Left forelimb (tissue), 1 donor: ENCODE measurements at places on chromosomes 4 and X.

DNA sequence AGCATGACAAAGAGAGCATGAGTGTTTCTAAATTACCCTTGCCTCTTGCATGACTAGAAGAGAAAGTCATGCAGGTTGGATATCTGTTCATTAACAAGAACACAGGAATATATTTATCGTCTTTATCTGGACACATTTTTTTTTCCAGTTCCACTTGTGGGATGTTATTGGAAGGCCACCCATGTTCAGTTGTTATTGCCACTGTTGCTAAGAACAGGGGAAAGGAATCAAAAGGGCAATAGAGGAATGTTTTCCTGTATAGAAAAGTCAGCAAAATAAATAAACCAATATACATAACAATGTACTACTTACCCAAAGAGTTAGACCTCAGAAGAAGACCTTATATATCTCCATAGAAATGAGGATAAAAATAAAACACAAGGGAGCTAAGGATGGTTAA, 270.1 kb downstream of the QDPR start:
- no peak for DNase-seq

DNA sequence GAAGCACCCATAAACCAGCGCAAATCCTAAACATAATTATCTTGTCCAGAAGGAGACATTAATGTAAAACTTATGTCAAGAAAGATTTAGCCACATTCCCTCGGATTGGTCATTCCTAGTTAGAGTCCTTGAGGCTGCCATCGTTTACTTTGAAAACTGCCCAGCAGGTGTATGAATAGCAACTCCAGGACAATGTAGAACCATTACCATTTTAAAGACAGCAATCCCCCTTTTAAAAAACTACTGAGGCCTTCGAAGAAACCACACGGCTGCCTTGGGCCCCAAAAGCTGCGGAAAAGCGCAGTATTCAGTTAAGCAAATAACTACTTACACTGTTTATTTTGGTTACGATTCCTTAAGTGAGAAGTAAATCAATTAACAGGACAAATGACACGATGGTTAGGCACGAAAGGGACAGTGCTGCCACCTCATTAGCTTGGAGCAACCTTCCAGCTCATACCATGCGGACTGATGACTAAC, 822 bp upstream of the SGMS2 start:
- no peak for DNase-seq

GRCh38 chrX:53547668-53548067, 113.5 kb upstream of the HSD17B10 start:
- no peak for DNase-seq

DNA sequence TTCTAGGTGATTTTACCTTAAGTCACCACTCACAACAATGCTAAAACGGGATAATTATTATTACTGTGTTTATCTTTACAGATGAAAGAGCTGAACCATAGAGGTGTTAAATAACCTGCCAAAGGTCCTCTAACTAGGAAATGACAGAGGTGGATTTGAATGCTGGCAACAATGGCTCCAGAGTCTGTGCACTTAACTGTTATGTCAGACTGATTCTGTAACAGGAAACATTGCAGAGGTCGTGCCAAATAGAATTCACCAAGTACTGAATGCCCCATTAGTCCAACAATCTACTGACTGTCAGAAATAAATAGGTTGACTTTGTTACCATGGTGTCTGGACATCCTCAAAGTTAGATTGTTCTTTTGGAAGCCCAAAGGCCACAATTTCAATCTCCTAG, 20.9 kb upstream of the USP27X start:
- DNase-seq = no peak

- DNase-seq = no peak
Measured at GRCh38 chrX:30141966-30142365, 73.4 kb upstream of the MAGEB2 start.

GRCh38 chr4:154492288-154492687, 689 bp upstream of the DCHS2 start:
- no peak for DNase-seq

GRCh38 chrX:103398421-103398864, 22.1 kb downstream of the BEX3 start:
- no peak for DNase-seq

- no peak for DNase-seq
Measured at GRCh38 chrX:142214081-142214480, 9.0 kb upstream of the MAGEC2 start.

DNA sequence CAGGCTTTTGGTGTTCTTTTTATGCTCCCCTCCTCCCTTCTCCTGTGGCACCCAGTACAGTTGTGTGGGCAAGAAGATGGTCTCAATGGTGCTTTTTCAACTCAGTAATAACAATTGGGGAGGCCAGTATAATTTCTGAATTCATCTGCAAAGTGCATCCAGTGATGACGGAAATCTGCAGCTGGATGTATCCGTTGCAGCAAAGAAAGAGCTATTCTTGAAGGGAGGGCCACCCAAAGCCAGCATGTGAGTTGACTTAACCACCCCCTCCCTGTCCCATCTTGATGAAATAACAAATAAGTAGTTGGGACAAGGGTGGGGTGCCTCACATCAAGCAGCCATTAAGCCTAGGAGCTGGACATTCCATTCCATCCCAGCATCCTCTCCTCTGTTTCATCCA, 30.7 kb downstream of the TSC22D3 start:
- DNase-seq = no peak

DNA sequence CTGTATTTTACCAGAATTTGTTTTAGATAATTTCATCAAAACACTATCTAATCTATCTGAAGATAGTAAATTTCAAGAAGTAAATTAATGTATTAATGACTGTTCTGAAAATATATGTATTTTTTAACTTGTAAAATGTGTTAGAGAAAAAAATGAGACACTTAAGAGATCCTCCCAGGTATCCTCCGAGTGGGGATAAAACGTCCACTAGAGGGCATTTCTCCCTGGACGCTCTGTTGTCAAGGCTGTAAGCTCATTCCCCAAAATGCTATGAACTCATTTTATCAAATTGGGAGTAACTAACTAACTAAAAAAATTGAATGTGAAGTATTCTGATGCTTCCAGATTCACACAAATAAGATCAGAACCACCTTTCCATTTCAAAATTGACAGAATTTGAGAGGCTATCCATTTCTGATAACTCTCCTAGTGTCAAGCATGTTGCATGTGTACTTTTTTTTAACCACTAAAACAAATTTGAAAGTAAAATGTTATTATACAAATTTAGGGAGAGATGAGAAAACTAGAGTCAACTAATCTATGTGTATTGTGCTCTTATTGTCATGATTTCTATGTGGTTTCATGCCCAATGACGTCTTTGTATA, 337.3 kb upstream of the HS3ST1 start:
- DNase-seq = no peak

DNA sequence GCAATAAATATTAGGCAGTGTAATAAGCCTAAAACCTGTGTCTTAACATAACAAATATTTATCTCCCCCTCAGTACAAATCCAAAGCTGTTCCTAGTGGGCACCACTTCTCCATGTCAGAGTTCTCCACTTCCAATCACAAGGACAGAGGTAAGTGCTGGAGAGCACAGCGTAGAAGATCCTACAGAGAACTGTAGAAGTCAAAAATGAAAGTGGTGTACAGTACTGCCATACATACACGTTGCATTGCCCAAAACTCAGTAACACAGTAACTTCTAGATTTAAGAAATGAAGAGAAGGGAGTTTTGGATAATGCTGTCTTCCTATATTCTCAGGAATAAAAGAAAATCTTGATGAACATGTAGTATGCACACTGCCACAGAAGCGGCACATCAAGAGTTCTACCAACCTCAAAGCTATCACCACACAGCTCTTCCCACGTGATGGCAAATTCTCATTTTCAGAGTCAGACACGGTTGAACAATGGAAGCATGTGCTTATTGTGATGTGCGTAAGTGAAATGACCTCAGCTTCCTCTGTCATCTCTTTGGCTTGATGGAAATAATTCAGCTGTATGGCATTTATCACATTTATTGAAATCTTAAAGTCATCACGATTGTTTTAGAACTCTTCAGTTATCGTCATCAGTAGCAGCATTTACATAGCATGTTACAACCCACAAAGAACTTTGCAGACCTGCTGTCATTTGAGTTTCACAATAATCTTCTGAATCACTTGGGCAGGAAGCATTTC, 27.1 kb upstream of the SPANXN4 start:
- DNase-seq = no peak

DNA sequence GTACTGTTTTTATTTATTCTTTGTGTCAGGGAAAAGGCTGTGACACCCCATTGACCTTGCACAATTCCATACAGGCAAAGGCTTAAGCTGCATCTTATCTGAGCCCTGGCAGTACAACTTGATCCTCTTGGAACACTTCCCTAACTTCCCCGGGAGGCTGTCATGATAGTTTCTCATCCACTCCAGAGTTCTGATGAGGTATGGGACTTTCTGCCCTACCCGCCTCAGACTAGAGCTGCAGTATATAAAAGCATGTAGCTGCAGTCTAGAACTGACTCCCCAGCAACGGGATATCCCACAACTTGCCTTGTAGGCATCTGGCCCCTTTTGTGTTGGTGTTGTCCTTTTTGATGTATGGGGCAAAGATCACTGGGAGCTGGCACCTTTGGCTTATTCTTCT, 72.7 kb downstream of the FNIP2 start:
- no peak for DNase-seq

GRCh38 chrX:69216446-69216845, 51.2 kb upstream of the PJA1 start:
- no peak for DNase-seq

DNA sequence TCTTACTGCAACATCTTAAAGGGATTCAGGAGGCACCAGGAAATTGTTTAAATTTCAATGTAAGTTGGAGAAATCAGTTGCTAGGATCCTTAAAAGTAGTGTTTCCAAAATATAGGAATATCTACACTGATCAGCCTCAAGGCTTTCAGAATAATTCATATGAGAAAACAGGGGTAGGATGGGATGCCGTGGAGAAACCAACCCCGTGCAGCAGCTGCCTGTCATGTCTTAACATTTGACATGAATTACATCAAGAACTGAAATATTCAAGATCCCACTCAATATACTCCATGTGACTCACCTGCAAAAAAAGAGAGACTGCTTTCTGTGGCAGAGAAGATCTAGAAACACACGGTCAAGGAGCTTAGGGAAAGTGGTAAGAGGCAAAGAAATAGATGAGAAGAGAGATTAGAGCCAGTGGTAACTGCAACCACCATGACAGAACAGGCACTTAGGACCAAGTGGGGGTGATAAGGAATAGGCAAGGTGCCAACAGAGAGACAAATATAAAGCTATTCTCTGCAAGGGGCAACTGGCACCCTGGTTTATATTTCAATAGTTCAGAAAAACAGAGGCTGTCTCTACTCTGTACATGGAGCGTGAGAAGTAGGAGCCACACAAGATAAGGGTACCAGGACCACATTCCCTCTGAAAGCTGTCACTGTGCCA, 64.0 kb downstream of the SLC39A8 start:
- DNase-seq = no peak

DNA sequence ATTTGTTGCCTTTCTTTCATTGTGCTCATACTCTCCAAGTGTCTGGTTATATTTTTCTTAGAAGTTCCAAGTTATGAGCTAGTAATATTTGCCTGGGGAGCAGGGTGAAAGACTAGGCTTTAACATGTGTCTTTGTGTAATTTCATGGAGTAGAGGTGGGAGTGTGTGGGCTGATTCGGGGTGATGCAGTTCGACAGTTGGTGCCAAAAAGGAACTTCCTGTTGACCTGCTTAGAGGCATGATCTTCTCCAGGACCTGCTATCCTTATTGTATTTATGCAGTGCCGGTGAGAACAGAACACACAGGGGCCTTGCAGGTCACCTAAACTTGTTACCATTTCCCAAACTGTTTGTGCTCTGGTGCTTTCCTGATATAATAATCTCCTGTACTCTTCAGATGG, 21.2 kb downstream of the USP53 start:
- DNase-seq = no peak

DNA sequence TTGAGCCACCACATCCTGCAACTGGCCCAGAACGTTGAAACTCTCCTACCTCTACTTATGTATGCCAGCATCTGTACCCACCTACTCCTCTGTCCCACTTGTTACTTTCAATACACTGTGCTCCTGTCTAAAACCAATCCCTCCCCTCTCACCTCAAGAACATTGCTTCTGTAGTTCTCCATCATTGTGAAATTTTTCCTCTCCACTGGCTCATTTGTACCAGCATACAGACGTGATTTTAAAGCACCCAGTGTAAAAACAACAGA, 25.5 kb upstream of the USO1 start:
- DNase-seq = no peak

- DNase-seq = no peak
Measured at GRCh38 chrX:100831219-100831946, 11.2 kb downstream of the CSTF2 start.

DNA sequence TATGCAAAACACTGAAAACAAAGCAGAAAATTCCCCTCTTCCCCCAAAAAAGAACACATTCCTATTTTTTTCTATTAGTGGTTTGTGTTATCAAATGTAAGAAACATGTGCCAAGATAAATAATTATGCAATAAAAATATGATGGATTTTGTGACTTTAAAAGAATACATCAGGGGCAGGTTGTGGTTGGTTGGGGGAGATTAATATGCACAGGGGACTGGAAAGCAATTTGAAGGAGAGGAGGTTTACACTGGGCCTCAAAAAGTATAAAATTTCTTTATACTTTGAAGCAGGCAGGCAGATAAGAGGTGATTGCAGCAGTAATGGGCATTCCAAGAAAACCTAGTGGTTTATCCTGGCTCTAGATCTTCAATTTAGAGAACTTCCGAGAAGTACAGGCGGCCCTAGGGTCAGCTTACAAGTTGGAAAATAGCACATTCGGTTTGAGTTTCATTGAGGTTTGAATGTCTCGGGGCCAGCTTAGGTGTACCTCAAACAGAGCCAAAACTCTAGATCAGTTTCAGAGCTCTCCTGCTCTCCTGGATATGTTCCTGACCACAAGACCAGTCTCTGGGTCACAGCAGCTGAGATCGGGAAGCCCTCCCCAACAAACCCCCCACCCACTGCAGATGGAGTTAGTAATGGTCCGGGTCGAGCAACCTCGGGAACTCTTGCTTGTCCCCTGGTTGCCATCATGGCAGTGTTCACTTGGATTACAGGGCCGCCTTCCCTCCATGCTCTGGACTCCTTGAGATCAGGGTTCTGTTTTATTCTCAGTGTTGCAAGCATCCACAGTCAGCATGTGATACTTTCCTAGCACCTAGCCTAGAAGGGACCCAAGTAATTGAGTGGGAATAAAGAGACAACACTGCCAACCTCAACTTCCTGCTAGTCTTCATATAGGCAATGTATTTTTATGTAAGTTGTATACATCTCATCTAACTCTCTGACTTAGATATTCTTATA, 112.1 kb upstream of the DDIT4L start:
- no peak for DNase-seq
